ENCODE measurements at places on chromosomes 6 and 20.

- DNase-seq = peak; percentile 77
Observed at GRCh38 chr6:142088858-142089216, 43.9 kb upstream of the GJE1 start.

- no peak for DNase-seq
Observed at GRCh38 chr20:22442318-22442717, 142.1 kb downstream of the FOXA2 start.

- DNase-seq = no peak
Observed at GRCh38 chr6:121442576-121442975, 7.1 kb downstream of the GJA1 start.

DNA sequence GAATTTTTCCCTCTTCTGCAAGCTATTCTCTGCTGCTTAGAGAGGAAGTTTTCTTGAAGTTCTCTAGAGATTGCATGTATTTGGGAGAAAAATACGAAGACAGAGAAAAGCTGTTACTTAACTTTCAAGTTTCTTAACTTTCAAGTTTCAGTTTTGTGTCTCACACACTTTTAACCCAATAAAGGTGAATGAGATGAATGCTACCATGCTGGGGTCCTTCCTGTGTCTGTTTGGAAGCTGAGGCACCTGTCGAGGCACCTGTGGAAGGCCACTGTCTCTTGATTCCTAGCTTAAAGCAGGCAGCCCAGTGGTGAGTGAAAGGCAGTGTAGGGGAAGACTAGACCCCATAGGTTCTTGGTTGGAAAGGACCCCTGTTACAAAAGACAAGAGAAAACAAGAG lies 372.8 kb upstream of the JARID2 start:
- DNase-seq = no peak
